ENCODE measurements at places on chromosomes 5 and 9.

DNA sequence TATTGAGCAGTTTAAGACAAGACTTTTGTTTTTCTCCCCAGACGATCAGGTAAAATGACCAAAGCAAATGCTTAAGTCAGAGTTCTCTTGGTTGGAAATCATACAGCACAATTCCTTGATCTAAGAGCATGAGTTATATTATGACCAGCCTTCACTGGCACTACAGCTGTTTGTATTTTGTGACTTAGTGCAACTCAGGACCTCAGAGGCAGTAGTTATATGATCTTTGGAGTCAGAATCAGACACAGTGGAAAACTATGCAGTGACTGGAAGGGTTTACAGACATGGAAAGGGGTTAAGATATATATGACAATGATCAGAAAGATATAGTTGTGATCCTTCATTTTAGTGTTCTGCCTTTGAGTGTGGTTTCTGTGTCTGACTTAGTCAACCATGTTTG lies 24.3 kb downstream of the RAD23B start:
- DNase-seq = no peak

GRCh38 chr5:1004461-1005248 lies 3.9 kb upstream of the NKD2 start:
- peak; percentile 88 for DNase-seq

GRCh38 chr9:122723690-122724089 lies at the start of gene OR1L4:
OR1L4 (plus strand) TSS chr9:122723990; CDS start chr9:122723990, 0 bp downstream.
- DNase-seq = no peak

DNA sequence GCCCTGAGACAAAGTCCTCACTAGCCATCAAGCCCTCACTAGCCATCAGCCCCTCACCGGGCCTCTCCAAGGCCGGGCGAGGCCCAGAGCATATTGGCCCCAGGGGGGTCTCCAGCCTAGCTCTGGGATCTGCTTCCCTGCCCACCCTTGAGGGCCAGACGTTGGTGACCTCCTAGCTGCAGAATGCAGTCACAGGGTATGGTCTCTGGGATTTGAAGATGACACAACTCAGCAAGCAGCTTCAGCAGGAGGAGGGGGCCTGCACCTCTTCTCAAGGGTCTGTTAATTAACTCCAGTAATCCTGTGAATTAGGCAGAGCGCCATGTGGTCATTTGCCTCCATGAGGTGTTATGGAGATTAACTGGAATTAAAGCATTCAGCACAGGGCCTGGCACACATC lies 116.9 kb upstream of the SPOCK1 start:
- DNase-seq = no peak

DNA sequence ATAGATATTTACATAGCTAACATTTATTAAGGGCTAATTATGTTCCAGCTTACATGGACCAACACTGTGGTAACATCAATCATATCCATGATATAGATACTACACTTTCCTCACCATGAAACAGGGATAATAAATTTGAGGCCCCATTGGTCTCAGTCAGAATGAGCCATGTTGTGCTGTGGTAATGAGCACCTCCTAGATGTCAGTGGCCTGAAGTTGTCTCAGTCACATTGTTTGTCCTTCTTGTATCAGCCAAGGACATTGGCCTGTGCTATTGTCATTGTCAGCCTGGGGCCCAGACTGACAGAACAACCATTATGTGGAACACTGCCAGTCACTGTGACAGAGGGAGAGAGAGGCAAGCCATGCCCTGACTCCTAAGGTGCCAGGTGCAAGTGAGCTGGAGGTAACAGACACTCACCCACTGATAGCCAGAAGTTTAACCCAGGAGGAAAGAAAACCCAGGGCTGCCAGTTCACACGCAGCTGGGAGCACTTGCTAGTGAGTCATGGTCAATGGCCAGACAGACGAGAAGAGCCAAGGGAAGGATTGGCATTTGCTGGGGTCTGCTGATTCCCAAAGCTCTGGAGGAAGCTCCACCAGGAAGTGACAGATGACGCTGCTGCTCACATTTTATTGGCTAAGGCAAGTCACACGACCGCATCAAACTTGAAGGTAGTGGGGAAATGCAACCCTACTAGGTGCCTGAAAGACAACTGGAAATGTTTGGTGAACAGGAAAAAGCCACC lies 224.2 kb downstream of the MELK start:
- no peak for DNase-seq

- no peak for DNase-seq
These were observed 28.1 kb downstream of the TTC23L start for GRCh38 chr5:34866989-34867471.

- DNase-seq = peak; percentile 67
These were observed 105.6 kb downstream of the SUSD1 start for GRCh38 chr9:112069318-112070169.

GRCh38 chr5:179123109-179123426 lies 62.9 kb downstream of the ZNF354C start:
- DNase-seq = no peak

DNA sequence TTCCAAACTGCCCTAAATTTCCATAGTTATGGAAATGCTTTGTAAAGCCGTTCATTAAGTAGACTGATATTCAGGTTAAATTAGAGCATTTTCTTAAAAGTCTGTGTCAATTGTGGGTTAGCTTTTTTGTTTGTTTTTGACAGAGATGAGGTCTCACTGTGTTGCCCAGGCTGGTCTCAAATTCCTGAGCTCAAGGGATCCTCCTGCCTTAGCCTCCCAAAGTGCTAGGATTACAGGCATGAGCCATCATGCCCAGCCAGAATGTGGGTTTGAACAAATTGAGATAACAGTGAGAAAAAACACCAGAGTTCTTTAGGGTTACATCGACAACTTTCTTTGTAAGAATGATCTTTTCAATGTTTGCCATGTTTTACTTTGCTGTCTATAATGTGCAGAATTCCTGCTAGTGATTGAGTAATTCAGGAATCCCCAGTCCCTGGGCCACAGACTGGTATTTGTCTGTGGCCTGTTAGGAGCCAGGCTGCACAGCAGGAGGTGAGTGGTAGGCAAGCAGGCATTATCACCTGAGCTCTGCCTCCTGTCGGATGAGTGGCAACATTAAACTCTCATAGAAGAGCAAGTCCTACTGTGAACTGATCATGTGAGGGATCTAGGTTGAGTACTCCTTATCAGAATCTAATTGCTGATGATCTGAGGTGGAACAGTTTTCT lies 80.5 kb downstream of the RAI14 start:
- no peak for DNase-seq
